ENCODE measurements at places on chromosomes 6 and 20.

DNA sequence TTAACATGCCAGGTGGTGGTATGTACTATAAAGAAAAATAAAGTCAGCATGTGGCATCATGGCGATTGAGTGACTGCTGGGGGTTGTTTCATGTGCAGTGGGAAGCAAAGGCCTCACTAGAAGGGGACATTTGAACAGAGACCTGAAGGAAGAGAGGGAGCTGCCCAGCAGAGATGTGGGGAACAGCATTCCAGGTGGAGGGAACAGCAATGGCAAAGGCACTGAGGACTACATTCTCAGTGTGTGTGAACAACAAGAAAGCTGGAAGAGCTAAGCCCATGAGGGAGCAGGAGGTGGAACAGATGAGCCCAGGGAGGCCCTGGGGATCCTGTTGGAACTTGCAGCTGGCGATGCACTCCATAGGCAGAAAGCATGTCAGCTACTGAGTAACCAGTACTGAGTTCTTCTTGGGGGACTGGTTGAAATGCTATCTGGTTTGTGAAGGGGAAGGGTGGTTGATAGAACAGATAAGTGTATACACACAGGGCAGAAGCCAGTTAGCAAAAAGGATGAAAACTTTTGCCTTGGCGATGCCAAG is 29.2 kb downstream of the NOX3 start:
- no peak for DNase-seq

GRCh38 chr20:45340951-45341350 is 7.3 kb downstream of the SDC4 start:
- DNase-seq: no peak

DNA sequence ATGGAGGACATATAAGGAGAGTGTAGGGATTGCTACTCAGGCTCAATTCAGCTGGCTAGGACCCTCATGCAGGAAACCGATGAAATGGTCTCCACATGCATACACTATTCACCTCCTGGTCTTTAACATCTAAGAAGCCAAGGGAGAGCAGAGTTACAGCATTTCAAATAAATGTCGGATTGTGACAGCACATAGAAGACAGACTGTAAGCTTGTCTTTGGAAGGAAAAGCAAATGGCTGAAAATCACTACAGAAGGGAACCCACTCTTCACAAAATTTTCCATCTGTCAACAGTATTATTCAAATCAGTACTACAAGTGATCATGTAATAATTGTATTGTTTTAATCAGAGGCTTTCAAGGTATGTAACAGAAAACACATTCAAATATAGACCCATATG is 72.9 kb downstream of the ATG5 start:
- DNase-seq: no peak

- peak; percentile 10 for DNase-seq
Measured at GRCh38 chr6:155530219-155530834, 74.7 kb upstream of the NOX3 start.

- DNase-seq: no peak
Measured at GRCh38 chr20:49785852-49786175, 26.8 kb upstream of the SLC9A8 start.

DNA sequence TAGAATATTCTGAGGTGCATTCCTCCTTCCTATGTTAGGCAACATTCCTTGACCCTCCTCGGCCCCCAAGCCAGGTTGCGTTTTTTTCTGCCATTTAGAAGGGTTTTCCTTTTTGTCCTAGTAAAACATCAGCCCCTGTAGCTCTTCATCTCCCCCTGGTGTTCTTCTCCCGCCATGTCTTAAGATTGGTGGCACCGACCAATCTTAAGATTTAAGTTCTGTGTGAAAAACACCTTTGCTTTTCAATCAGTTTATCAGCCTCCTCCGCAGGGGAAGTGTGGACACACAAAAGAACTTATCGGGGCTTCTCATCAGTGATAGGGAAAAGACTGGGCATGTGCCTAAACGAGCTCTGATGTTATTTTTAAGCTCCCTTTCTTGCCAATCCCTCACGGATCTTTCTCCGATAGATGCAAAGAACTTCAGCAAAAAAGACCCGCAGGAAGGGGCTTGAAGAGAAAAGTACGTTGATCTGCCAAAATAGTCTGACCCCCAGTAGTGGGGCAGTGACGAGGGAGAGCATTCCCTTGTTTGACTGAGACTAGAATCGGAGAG is 719 bp upstream of the EDN1 start:
- DNase-seq: peak; percentile 46

- no peak for DNase-seq
Measured at GRCh38 chr6:5367510-5367909, 106.2 kb downstream of the FARS2 start.

DNA sequence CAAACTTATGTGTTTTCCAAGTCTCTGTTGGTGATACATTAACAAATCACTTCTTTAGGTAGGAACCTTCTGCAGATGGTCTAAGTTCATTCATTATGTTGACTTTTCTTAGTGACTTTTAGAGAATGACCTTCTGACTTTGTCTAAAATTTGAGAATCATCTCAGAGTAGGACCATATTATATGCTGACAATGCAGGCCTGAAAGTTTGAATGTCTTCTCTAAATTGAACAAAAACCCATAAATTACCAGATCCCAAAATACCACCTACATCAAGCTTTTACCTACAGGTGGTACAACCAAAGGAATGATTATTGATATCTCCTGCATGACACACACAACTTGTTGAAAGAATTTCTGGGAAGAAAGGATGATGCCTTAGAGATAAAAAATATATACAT is 191.5 kb downstream of the SOD2 start:
- no peak for DNase-seq

GRCh38 chr6:142255785-142256184 is 46.0 kb upstream of the ADGRG6 start:
- no peak for DNase-seq

- no peak for DNase-seq
Measured at GRCh38 chr6:159871241-159871640, 19.5 kb upstream of the MAS1 start.

GRCh38 chr20:4944518-4945313 is 56.6 kb downstream of the SLC23A2 start:
- no peak for DNase-seq

DNA sequence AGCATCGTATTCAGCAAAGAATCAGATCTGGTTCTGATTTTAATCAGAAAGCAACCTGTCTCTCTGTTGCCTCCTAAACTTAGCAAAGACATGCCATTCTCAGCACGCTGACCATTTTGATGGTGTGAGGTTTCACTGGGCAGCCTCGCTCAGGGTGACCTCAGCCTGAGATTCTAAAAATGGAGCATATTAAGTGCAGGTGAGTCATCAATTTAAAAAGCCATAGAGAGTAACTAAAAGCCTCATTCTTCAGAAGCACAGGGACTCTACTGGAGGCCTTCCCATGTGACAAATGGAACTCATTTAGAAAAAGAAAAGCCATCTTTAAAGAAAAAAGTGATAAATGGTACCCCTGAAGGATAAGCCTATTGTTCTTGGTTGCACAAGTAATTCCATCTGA is 91.3 kb downstream of the FILIP1 start:
- no peak for DNase-seq

- DNase-seq: no peak
Measured at GRCh38 chr20:36676701-36677421, 30.9 kb upstream of the SLA2 start.

DNA sequence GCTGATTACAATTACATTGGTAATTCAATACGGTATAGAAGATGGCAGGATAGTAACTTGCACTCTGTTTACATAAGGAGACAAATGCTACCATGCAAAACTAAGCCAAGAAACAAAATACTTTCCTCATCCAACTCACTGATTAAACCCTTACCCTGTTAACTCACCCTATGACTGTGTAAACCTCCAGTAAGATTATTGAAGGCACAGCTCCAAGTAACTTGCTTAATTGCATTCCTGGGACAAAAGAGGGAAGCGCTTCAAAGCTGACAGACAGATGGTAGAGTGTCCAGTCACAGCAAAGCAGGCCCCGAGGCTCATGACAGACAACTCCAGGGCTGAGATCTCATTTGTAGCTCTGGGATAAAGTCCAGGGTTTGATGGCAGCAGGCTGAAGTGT is 6.9 kb upstream of the KIF16B start:
- no peak for DNase-seq

GRCh38 chr6:169241688-169242350 is 11.8 kb downstream of the THBS2 start:
- no peak for DNase-seq

- no peak for DNase-seq
Measured at GRCh38 chr6:146904596-146904995, 299.6 kb upstream of the STXBP5 start.

DNA sequence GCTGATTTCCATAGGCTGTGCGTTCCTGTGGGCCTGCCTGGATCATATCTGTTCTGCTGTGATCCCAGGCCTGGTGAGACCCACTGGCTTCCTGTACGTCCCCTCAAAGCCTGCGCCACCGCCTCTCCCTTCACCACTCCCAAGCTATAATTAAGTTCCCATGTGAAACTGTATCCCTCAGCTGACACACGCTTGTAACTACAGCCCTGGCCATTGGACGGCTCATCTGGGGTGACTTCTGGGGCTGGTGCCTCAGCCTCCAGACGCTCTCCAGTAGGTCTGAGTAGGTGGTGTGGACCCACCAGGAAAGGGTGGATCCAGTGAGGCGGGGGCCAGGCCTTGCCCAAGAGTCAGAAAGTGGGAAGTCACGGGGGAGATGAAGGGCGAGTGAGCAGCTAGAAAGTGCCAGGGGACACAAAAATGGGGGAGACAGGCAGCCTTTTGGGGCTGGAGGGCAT is 21.0 kb downstream of the PPARD start:
- DNase-seq: no peak

- no peak for DNase-seq
Measured at GRCh38 chr6:43286980-43287716, 10.9 kb upstream of the SLC22A7 start.

DNA sequence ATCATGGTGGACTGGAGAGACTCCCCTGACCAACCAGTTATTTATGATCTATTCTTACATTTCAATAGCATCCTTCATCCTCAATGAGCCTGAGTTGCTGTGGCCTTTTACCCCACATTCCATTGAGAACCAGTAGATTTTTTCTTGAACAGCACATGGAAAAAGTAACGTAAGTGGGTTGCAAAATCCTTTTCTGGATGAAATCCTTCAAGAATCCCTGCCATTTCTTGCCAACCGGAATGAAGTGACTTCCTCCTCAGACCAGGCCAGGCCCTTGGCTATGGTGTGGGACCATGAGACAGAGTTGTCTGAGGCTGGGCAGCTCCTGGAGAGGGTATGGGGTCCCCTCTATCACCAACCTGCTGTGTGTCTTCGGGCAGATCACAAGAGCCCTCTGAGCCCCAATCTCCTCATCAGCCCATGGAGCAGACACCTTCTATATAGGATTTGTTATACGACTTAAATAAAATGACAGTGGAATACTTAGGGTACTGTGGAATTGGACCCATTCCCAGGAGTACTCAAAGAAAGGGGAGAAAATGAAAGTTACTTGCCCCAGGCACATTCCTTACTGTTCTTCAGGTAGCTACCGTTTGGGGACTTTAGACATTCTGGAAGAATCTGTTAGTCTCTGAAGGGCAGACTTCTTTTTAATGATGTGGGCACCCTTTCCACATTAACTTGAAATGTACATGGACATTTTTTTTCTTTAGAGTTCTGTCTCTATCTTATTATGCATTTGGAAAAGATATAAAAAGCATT is 10.9 kb downstream of the EYA2 start:
- DNase-seq: no peak

- DNase-seq: no peak
Measured at GRCh38 chr6:56713254-56713672, 70.6 kb upstream of the DST start.

DNA sequence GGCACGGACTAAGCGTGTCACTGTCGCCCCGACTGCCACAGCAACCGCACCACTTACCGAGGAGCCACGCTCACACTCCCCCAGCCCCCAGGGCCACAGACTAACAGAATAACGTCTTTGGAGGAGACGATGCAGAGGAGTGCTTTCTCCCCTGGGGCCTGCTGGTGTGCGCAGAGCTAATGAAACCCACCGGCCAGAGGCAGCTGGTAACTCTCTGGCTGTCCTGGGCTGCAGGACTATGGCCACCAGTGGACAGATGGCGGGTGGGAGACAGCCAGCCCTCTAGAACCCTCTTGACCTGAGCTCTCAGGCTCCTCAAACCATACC is 228.0 kb downstream of the DLL1 start:
- no peak for DNase-seq

GRCh38 chr6:89581689-89582088 is 56.9 kb downstream of the LYRM2 start:
- DNase-seq: no peak

GRCh38 chr6:116090251-116090650 is 10.4 kb upstream of the NT5DC1 start:
- no peak for DNase-seq

DNA sequence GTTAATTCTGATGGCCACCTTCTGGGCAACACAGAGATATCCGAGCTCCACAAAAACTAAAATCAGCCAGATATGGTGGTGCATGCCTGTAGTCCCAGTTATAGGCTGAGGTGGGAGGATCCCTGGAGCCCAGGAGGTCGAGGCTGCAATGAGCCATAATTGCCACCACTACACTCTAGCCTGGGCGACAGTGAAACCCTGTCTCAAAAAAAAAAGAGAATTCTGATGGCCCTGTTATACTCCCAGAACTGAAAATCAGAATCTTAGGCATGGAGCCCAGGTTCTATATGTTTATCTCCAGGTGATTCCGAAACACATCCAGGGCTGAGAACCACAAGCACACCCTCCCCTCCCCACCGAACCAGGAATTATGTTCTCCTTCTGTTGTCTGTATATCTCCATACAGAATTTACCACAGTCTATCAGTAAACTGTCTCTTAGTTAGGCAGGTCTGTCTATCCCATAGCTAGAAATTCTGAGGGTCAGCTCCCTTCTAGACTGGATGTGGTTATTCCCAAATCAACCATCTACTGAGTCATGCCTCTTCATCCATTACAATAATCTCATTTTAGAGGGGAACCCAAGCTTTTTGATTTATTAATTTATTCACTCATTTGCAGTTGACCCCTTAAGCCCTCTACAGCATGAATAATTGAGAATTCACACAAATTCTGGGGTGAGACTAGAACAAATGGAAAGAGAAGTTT is 24.8 kb upstream of the CCND3 start:
- DNase-seq: no peak

- DNase-seq: peak; percentile 54
Measured at GRCh38 chr6:15901141-15902115, 227.5 kb upstream of the MYLIP start.

- DNase-seq: no peak
Measured at GRCh38 chr6:7041511-7042026, 66.2 kb upstream of the RREB1 start.

DNA sequence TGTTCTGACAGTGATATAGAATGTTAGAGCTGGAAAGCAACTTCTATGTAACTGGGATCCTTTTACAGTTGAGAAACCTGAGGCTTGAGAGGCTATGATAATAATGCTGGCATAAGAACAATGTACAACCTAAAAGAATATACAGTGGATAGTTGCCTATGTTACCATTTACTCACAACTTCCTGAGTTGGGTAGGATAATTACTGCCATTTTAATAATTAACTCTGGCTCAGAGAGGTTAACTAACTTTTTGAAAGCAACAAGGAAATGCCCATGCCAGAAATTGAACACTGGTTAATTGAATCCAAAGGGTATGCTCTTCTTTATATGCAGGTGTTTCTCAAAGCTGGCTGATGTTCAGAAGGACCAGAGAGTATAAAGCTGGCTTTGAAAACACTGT is 530.7 kb upstream of the MAP3K7 start:
- DNase-seq: no peak

Data from stimulated activated CD4-positive, alpha-beta T cell treated with anti-CD3 and anti-CD28 coated beads, Interleukin-1b, Interleukin-23, amount 100 ng/mL, for 48 hours (primary cell).